Activated CD8-positive, alpha-beta memory T cell treated with anti-CD3 and anti-CD28 coated beads for 4 hours (primary cell): ENCODE measurements at places on chromosomes 6 and 20.

DNA sequence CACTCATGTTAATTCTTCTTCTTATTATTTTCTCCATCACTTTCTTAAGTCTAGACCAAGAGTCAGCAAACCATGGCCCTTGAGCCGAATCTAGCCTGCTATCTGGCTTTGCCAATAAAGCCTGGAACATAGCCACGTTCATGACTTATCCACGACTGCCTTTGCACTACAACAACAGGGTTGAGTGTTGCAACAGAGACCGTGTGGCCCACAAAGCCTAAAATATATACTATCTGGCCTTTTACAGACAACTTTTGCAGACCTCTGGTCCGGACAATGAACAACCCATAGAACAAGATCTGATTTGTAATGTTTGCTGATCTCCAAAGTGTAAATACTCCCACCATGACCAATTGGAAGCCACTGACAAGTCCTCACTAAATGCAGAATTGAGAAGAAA is 140.5 kb upstream of the CDYL start:
- DNase-seq, result no peak

GRCh38 chr6:167399051-167399387 is 74.1 kb downstream of the TTLL2 start:
- no peak for DNase-seq

DNA sequence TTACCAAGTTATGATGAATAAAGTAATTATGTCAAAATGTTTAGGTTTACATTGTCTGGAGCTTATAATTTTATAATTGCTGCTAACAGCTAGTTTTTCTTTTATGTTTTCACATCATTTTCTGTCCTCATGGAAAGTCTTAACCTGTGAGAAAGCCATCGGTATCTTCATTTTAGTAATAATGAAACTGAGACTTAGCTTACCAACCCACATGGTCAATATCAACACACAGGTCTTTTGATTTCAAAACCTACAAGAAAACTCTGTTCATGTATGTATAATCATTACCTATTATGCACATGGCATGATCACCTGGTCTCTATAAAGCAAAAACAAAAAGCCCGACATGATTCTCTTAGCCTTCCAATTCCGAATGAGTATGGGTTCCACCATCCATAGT is 61.9 kb downstream of the KCNQ5 start:
- DNase-seq, result no peak

- DNase-seq, result no peak
Observed at GRCh38 chr6:37357288-37357687, 3.5 kb downstream of the RNF8 start.

- DNase-seq, result no peak
Observed at GRCh38 chr6:5098501-5099270, 13.5 kb downstream of the PPP1R3G start.

DNA sequence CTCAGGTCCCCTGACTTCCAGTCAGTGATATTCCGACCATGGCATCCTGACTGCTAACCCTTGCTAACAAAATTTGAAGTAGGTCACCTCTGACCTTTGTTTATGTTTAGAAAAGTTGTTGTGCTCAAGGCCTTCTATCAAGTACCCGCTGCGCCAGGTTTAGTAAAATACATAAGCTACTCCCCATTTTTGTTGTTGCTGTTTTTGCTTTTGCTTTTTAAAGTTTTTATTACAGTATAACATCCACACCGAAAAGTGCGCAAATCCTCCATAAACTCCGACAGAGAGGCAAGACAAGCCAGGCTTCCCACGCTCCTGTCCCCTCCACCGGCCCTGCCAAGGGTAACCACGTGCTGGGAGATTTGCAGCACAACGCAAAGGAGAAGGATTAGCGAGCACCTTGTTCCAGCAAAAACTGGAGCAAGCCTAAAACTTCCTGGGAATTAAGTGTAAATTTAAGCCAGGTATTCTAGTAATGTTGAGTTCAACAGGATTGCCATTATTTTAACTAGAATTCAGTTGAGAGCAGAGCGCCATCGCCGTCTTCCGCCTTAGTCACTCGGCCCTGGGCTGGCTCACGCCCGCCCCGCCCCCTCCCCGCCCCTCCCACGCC is 17.8 kb upstream of the HMGN4 start:
- no peak for DNase-seq

- no peak for DNase-seq
Observed at GRCh38 chr6:30154709-30155519, 6.1 kb downstream of the TRIM10 start.
